ENCODE measurements at places on chromosomes 4 and X. TPM values are rescaled to one million over a fixed set of nuclear protein-coding genes. Genes with fewer than 3 reads are reported as not detected.

DNA sequence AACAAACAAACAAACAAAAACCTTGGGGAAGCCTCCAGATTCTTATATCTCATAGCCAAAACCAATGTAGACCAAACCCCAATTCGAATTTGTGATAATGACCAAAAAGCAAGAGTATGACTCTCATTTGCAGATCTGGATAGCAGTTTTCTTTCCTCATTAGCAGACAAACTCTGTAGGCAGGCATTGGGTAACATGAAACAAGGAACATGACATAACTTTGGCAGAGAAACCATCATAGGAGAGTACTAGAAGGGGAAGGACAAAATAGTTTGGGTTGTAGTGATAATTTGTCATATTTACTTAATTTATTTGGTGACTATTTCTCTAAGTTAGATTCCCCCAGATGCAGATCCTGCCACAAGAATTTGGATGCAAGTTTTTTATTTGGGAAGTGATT, 187.8 kb downstream of the MID1IP1 start:
- DNase-seq, result no peak

DNA sequence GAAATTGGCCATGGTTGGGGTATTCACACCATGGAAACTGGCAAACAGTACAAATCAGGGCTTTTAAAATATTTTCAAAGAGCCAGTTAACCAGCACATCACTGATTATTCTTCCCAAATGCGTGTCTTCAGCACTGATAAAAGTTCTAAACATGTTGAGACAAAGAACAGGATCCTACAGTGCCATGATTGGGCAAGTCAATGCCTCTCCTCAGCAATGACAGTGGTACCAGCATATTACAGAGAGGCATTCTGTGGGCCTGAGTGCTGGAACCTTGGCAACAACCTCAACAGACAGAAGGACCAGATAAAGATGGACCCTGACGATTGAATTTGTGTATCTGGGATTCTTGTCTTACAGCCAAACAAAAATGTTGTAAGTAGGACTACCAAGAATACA, 108.9 kb downstream of the EFHC2 start:
- DNase-seq, result no peak

- DNase-seq, result no peak
Observed at GRCh38 chr4:173626277-173626676, 96.2 kb upstream of the HAND2 start.

MCUB gene
- 96.6 TPM for total RNA-seq

VCX2 gene
- total RNA-seq, result not detected

GAGE12J gene
- not detected for total RNA-seq

ART3 gene
- total RNA-seq, result not detected

Measured in LHCN-M2 (cell line).